Neural progenitor cell (in vitro differentiated cells): ENCODE measurements at places on chromosomes 7 and 10.

DNA sequence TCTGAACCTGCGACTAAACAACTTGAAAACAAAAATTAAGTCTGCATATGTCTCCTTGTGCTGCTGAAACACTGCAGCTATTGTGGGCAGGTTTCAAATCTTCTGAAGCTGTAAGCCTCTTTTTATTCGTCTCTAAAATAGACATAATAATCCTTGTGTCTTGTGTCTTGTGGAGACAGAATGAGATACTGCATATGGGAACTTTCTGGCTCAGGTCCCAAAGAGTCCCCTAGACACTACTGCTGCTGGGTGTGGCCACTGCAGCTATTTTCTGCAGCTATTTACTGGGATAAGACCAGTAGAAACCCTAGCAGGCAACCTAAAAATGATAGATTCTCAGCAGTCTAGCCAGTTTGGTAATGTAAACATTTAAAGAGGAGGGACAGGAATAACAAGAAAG is 252.0 kb downstream of the ELMO1 start:
- DNase-seq, result no peak

GRCh38 chr10:110691139-110691538 is 47.0 kb downstream of the RBM20 start:
- no peak for DNase-seq

DNA sequence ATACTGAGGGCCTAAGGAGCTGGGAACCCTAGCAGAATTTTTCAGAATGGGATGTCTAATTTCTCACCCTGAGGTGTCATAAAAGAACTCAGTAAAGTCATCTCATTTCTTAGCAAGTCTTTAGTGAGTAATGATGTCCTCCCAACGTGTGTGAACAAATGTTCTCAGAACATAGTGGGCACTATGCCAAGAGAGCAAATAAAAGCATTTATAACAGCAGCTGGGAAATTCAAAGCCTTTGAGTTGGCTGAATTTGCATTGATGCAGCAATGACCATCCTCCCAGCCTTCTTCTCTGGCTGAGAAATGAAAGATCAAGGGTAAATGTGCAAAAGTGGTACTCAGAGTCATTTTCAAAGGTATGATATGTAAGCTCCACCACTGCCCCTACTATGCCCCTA is 109.4 kb downstream of the FAM107B start:
- no peak for DNase-seq

DNA sequence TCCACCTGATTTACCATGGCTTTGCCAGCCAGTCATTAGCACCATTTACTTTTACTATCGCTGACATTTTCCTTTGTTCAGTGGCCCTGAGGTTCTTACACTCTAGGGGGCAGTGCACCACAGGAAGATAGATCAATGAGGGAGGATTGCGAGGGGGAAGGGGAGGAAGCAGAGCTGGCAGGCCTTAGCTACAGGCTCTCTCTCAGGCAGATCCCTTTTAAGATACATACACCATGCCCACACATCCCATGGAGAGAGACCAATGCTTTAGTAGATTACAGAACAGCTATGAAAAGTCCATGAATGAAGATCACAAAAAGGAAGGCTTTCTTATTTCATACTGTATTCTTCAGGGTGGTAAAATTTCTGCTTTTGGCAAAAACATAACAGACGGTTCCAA is 47.4 kb downstream of the DENND11 start:
- peak; percentile 88 for DNase-seq

DNA sequence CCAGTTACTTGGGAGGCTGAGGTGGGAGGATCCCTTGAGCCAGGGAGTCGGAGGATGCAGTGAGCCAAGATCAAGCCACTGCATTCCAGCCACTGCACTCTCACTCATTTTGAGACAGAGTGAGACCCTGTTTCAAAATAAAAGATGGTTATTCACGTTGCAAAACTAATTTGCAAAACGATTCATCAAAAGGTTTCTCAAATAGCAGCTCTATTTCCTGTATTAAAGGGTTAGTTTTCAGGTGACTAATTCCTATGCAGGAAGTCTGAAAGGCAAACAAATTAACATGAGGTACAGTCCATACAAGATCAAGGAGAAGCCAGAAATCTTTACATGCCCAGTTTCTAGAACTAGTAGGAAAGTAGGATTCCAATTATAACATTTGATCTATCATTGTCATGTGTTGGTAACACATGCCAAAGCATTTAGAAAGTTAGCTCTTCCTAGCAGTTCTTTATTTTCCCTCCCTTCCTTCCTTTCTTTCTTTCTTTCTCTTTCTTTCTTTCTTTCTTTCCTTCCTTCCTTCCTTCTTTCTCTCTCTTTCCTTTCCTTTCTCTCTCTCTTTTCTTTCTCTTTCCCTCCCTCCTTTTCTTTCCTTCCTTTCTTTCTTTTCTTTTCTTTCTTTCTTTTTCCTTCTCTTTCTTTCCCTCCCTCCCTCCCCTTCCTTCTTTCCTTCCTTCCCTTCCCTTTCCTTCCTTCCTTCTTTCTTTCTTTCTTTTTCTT is 49.3 kb downstream of the DENND2A start:
- no peak for DNase-seq

DNA sequence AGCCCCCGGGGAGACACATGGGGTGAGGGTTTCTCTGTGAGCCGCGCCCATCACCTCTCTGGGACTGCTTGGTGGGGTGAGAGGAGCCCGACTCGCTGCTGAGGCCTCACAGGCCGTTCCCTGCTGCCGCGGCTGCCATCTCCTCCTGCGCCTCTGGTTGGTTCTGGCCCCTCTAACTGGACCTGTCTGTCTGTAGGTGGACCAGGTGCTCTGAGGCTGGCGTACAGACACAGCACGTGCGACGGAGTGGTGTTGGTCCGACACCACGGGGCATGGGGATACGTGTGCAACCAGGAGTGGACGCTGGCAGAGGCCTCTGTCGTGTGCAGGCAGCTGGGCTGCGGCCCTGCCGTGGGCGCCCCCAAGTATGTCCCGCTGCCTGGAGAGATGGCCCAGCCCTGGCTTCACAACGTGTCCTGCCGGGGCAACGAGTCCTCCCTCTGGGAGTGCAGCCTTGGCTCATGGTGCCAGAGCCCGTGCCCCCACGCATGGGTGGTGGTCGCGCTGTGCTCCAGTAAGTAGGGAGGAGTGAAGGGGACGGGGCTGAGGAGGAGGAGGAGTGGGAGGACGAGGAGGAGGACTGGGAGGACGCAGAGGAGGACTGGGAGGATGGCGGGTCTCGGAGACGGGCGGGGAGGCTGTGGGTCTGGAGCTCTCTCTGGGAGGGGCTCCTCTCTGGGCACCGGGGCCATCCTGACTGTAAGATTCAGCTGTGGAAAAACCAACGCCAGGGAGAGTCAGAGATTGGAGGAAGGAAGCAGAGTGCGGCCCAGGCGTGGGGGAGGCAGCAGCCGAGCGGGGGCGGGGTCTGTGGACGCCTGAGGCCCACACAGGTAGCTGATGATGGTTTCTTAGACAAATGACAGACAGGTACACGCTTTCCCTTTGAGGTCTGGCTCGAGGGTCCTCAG is 2.6 kb downstream of the SCART1 start:
- no peak for DNase-seq

- no peak for DNase-seq
Measured at GRCh38 chr10:52563360-52563759, 209.2 kb downstream of the MBL2 start.

GRCh38 chr10:101050208-101051069 is 11.3 kb upstream of the KAZALD1 start:
- DNase-seq, result peak; percentile 86

GRCh38 chr10:8255301-8255700 is 200.8 kb downstream of the GATA3 start:
- DNase-seq, result no peak

DNA sequence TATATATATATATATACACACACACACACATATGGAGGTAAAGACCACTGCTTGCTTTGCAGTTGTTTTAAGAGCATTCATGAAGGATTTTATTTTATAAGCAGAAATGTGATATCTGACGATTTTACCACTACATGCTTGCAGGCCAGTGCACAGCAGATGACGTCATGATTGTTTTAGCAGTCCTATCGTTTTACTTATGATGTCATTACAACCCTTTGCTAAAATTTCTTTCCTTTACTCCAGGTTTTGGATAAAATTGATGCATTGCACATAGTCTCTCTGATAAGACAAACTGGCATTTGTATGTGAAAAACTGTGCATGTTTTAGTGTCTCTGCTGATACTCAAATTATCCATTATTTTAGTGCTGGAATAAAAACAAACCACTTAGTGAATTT is 9.2 kb downstream of the EGFR start:
- DNase-seq, result no peak
